ENCODE measurements at places on chromosomes 2 and 18. TPM values are rescaled to one million over a fixed set of nuclear protein-coding genes. Genes with fewer than 3 reads are reported as not detected.

The SPHKAP gene
- not detected for polyA plus RNA-seq

The EVX2 gene
- not detected for polyA plus RNA-seq

The RNF25 gene
- 25.4 TPM for polyA plus RNA-seq

The VWC2L gene
- polyA plus RNA-seq = not detected

The TOGARAM2 gene
- 2.4 TPM for polyA plus RNA-seq

The KIAA2012 gene
- not detected for polyA plus RNA-seq

The EMILIN1 gene
- 0.33 TPM for polyA plus RNA-seq

All from CD4-positive, CD25-positive, alpha-beta regulatory T cell (primary cell).